ENCODE measurements at places on chromosomes 7 and 10. TPM values are rescaled to one million over a fixed set of nuclear protein-coding genes. Genes with fewer than 3 reads are reported as not detected.

The LZTS2 gene
- 15.2 TPM for total RNA-seq

The GIGYF1 gene
- 40.1 TPM for total RNA-seq

GRCh38 chr7:159125104-159125954, 19.3 kb downstream of the VIPR2 start:
- no peak for DNase-seq

The POLR2J2 gene
- 13.8 TPM for total RNA-seq

DNA sequence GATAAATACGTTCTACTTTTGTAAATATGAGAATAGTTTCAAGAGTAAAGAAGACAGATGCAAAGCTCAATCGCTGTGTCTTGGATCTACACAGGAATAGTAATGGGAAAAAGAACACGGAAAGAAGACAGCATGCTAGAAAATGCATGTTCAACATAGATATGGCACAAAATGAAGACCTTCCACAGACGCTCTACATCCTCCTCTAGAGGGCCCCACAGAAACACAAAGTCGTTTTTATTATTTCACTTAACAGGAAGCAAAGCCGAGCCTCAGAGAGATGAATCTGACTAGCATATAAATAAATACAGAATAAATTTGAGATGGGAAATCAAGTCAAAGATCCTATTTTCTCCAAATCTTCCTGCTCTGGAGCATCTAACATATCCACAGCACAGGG, 292.6 kb downstream of the PARD3 start:
- peak; percentile 54 for DNase-seq
